ENCODE measurements at places on chromosomes 12 and 14.
A peak's percentile ranks its signal among the peaks of the same experiment; 100 is the strongest.

DNA sequence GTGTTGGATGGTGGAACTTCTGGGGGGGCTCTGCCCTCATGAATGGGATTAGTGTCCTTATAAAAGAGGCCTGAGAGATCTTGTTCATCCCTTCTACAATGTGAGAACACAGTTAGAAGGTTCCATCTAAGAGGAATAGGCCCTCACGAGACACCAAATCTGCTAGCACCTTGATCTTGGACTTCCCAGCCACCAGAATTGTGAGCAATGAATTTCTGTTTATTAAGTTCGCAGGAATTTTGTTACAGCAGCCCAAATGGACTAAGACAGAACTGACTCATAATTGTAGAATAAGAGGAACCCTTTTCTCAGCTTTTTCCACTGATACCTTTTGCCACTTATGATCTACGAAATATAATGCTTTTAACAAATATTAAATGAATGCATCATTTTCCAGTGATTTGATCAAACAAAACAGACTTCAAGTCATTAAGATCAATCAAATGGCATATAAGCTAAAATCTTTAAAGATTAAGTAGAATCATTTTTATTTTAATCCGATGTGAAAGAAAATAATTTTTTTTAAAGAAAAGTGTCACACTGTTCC, 68.2 kb downstream of the HECTD1 start:
- peaks cover 19% of the 10 kb centered on the region for H3K36me3 ChIP-seq
- H3K27me3 ChIP-seq, result no peaks in the 10 kb centered on the region

GRCh38 chr14:63343878-63344277, 25.1 kb upstream of the GPHB5 start:
- peaks cover 5% of the 10 kb centered on the region for H3K27me3 ChIP-seq
- H3K4me3 ChIP-seq, result no peak overlapping the region
- H3K4me1 ChIP-seq, result no peaks in the 10 kb centered on the region
- H3K27ac ChIP-seq, result no peak overlapping the region
- no peak for DNase-seq
- H3K36me3 ChIP-seq, result no peaks in the 10 kb centered on the region

DNA sequence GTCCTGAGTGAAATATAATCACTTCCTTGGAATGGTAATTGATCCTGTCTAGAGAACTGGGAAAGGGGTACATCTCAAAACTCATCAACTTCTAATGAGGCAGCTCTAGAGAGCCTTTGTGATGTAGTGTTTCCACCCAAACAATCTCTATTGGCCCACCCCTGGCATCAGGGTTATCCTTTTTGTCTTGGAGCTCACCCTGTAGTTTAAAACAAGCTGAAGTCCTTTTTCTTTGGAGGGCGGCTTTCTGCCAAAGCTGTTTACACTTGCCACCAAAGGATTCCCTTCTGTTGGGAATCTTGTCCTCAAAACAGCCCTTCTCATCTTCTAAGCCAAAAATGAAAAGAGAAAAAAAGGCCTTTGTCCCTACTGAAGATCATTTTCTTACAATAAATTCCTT, 60.6 kb upstream of the GTF2A1 start:
- peaks cover 8% of the 10 kb centered on the region for H3K4me1 ChIP-seq
- no peak overlapping the region for H3K27ac ChIP-seq
- H3K4me3 ChIP-seq, result no peak overlapping the region
- DNase-seq, result no peak
- no peaks in the 10 kb centered on the region for H3K27me3 ChIP-seq

GRCh38 chr14:73787486-73788316, 63.9 kb upstream of the PTGR2 start:
- peaks cover 58% of the 10 kb centered on the region for H3K4me1 ChIP-seq
- peak overlapping the region; percentile 58 for H3K4me3 ChIP-seq
- peak overlapping the region; percentile 95 for H3K27ac ChIP-seq
- DNase-seq, result no peak

- no peak overlapping the region for H3K27ac ChIP-seq
- no peaks in the 10 kb centered on the region for H3K27me3 ChIP-seq
- H3K36me3 ChIP-seq, result no peaks in the 10 kb centered on the region
- no peak overlapping the region for H3K4me3 ChIP-seq
These were observed 7.1 kb downstream of the RNASE7 start for GRCh38 chr14:21049271-21049673.

DNA sequence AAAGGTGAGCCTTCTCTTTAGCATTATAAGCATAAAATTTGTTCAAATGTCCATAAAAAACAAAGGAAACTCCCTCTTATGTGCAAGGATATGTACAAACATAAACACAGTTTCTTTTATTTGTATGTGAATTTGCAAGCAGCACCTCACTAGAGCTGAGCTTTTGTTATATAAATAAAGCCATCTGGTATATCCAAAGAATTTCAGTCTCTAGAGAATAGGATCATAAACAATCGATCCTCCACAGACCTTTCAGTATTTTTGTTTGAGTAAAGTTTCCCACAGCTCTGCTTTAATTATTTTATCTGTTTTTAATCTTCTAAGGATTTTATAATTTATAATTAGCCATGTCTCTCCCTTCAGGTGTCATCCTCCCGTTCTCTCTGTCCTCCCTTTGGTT, 89.2 kb downstream of the OTOGL start:
- no peak for DNase-seq
- no peaks in the 10 kb centered on the region for H3K36me3 ChIP-seq
- no peak overlapping the region for H3K4me3 ChIP-seq
- no peak overlapping the region for H3K27ac ChIP-seq
- H3K27me3 ChIP-seq, result no peaks in the 10 kb centered on the region
- peaks cover 13% of the 10 kb centered on the region for H3K4me1 ChIP-seq

DNA sequence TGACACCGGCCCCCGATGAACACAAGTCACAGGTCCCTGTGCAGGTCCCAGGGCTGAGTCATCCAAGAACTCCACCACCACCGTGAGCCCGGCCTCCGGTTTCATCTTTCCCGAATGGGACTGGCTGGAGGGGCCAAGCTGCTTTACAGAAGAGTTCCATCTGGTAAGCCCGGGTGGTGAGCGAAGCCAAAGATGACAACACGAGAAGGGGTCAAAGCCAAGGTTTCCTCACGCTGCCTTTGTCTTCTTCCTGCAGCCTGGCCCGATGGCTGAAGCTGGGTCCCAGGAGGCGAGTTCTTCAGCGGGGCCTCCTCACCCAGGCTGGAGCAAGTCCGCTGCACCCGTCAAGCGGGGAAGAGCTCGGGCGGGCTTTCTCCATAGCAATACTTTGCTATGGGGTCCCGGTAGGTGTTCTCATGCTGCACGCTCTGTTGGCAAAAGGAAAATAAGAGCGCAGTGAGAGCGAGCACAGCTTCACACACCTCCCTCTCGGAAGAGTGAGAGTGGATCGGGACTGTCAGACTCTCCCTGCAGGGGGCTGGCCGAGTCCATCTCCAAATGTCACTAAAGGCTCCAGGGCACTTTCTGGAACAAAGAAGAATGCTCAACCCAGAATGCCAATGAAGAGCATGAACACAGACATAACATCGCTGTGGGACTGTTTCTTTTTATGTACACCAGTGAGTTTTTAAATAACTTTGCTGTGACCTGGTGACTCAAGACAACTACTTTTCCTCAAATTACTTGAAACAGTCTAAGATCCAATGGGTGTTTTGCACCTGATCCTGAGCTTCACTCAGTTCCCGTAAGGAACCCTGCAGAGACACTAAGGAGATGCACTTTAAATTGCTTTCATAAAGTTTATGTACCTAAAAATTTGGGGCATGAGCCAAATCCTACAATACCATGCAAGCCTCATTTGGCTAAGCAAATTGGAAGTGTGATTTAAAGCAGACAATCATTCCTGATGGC, 20.1 kb downstream of the SPRING1 start:
- no peak for DNase-seq
- H3K4me3 ChIP-seq, result no peak overlapping the region
- H3K4me1 ChIP-seq, result peaks cover 6% of the 10 kb centered on the region
- H3K27ac ChIP-seq, result no peak overlapping the region

GRCh38 chr12:1422604-1423315, 171.6 kb downstream of the FBXL14 start:
- no peak overlapping the region for H3K27ac ChIP-seq
- H3K4me1 ChIP-seq, result no peaks in the 10 kb centered on the region
- DNase-seq, result no peak
- H3K36me3 ChIP-seq, result no peaks in the 10 kb centered on the region

DNA sequence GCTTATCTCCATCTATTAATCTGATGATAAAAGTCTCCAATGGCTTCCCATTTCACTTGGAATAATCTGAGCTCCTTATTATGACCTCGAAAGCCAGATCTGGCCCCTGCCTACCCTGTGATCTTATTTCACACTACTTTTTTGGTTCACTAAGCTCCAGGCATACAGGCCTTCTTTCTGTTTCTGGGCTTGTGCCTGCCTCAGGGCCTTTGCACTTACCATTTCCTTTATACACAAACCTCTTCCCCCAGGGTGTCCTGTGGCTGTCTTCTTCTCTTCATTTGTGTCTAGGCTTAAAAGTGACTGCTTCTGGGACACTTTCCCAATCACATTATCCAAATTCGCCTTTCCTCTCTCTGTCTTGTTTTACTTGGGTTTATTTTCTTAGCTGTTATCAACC, 478.8 kb downstream of the LRIG3 start:
- H3K4me1 ChIP-seq, result no peaks in the 10 kb centered on the region
- H3K27me3 ChIP-seq, result no peaks in the 10 kb centered on the region
- H3K4me3 ChIP-seq, result no peak overlapping the region
- no peak overlapping the region for H3K27ac ChIP-seq

- H3K4me3 ChIP-seq, result no peak overlapping the region
- H3K27me3 ChIP-seq, result no peaks in the 10 kb centered on the region
- no peaks in the 10 kb centered on the region for H3K4me1 ChIP-seq
- DNase-seq, result no peak
- H3K27ac ChIP-seq, result no peak overlapping the region
These were observed 47.1 kb upstream of the ATXN7L3B start for GRCh38 chr12:74490390-74491064.

GRCh38 chr12:72829838-72830237, 557.7 kb downstream of the TRHDE start:
- H3K4me3 ChIP-seq, result no peak overlapping the region
- H3K27me3 ChIP-seq, result no peaks in the 10 kb centered on the region
- H3K27ac ChIP-seq, result no peak overlapping the region
- H3K36me3 ChIP-seq, result no peaks in the 10 kb centered on the region
- DNase-seq, result no peak

DNA sequence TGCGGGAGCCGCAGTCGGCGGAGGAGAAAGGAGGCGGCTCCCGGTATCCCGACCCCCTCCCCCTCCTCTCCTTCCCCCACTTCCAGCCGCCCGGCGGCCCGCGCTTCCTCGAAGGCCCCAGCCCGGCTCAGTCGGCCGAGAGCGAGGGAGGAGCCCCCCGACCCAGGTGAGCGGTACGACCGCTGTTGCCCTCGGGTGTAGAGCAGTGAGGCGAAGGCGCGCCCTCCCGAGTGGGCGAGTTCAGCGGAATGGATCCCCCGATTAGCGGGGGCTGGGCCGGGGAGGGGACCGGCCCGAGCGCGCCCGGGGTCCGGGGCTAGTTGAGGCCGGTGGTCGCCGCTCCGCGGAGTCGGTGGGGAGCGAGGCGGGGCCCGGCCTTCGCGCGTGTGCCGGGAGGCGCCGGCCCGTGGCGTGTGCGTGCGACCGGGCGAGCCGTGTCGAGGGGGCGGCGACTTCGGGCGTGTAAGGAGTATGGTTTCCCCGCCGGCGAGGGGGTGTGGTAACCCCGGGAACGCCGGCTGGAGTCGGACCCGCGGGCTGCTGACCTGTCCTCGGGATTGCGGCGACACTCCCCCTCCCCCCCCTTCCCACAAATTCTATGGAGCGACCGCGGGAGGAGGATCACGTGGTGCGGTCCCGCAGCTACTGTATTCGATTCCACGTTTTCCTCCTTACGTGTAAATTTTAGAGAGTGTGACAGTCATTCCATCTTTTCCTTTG, 501 bp downstream of the RIMKLB start:
- no peaks in the 10 kb centered on the region for H3K27me3 ChIP-seq
- H3K27ac ChIP-seq, result peak overlapping the region; percentile 76
- H3K4me3 ChIP-seq, result peak overlapping the region; percentile 87
- DNase-seq, result no peak
- H3K36me3 ChIP-seq, result no peaks in the 10 kb centered on the region
- peaks cover 15% of the 10 kb centered on the region for H3K4me1 ChIP-seq

- H3K27ac ChIP-seq, result no peak overlapping the region
- no peak for DNase-seq
- no peak overlapping the region for H3K4me3 ChIP-seq
- no peaks in the 10 kb centered on the region for H3K4me1 ChIP-seq
- no peaks in the 10 kb centered on the region for H3K27me3 ChIP-seq
These were observed 28.9 kb downstream of the SLC25A21 start for GRCh38 chr14:37143475-37143874.

DNA sequence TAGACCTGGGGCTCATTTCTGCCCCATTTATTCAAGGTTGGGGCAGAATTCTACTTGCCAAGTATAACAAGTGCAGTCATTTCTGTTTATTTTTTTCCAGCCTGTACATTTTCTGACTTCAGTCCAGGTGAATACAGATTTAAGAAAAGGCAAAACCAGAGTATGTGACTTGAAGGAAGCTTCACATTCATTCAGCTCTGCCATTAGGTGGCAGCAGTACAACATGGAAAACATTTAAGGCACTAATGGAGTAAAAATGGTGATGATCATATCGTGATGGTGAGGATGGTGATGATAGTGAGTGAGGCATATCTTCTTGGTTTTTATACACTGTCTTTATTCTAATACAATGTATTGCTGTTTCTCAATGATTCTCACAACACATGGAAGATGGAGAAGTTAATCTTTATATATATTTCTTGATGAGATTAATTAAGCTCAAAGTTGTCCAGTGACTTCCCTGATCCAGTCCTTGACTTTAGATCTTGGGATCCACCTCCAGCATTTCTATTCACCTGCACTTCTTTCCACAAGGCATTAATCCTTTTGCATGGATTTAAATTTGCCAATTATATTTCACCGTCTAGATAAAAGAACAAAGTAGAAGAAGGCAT, 176.7 kb upstream of the SEL1L start:
- no peak overlapping the region for H3K27ac ChIP-seq
- peak; percentile 1 for DNase-seq
- no peaks in the 10 kb centered on the region for H3K36me3 ChIP-seq
- no peak overlapping the region for H3K4me3 ChIP-seq

DNA sequence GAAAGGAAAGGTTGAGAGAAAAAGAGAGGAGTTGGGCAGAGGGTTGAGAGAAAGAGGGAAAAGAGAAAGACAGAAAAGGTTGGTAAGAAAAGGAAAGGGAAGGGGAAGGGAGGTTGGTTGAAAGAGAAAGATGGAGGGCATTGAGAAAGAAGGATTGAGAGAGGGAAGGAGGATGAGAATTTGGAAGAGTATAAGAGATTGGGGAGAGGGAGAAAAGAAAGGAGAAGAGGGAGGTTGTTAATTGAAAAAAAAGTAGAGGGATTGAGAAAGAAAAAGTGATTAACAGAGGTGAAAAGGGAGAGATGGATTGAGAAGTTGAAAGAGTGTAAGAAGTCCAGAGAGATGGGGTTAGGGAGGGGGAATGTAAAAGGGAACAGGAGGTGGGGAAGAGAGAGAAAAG, 21.5 kb upstream of the ERGIC2 start:
- no peak overlapping the region for H3K4me3 ChIP-seq
- no peak overlapping the region for H3K27ac ChIP-seq
- H3K27me3 ChIP-seq, result no peaks in the 10 kb centered on the region
- no peak for DNase-seq
- no peaks in the 10 kb centered on the region for H3K36me3 ChIP-seq

- no peak overlapping the region for H3K4me3 ChIP-seq
- no peaks in the 10 kb centered on the region for H3K4me1 ChIP-seq
- no peaks in the 10 kb centered on the region for H3K36me3 ChIP-seq
- DNase-seq, result no peak
- H3K27me3 ChIP-seq, result no peaks in the 10 kb centered on the region
These were observed 90.4 kb upstream of the CCDC91 start for GRCh38 chr12:28099871-28100270.
